Upper lobe of right lung (tissue), 1 donor: ENCODE measurements at places on chromosomes 16 and 17. TPM values are rescaled to one million over a fixed set of nuclear protein-coding genes. Genes with fewer than 3 reads are reported as not detected.

DNA sequence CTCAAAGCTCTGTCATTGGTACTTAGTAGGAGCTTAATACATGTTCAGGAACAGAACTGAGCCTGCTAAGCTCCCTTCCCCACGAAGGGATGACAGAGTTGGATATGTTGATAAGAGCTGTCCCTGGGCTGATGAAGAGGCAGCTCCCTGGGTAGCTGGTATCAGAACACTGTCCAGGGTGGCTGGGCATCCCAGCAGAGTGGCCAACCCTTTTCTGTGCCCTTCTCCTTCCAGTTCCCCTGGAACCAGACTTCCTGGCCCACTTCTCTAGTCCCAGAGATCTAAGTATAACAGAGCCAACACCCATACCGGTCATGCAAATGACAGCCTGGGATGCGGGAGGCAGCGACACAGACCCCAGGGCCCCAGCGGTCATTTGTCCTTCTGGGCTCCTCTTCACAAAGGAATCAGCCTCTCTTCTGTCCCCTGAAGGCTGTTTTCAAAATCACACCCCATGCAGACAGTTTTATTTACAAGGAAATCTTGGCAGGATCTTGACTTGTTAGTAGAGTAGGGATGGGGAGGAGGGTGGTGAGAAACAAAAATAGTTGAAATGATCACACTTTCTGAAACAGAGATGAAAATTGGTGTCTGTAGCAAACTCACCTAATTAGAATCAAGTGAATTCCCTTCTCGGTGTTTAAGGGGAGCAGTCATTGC lies 1.4 kb upstream of the RHBDL3 start:
- H3K4me1 ChIP-seq = peaks cover 12% of the 10 kb centered on the region
- no peaks in the 10 kb centered on the region for H3K36me3 ChIP-seq
- peaks cover 23% of the 10 kb centered on the region for H3K27me3 ChIP-seq
- H3K4me3 ChIP-seq = no peak overlapping the region

DNA sequence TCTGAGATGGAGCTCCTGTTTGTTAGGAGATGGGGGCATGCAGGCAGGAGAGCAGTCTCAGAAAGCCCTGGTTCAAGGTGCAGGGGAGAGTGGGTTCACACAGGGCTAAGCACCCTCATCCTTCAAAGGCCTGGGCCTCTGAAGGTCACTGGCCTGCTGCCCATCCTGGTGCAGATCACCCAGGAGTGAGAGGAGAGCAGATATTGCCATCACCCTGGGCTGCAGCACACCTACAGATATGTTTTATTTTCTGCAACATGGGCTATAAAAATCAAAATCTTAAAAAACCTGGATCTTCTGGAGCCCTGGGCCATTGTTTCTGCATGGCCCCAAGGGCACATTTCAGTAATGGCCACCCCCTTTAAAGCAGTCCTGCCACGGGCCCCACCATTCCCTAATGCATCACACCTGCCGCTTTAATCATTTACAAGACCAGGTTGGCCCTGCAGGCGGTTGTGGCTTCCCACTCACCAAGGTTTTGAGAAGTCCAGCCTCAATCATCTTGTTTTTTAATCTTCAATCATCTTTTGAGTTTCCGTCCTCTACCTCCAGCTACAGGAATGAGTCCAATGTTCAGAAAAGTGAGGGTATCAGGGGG lies 20.4 kb upstream of the NUP93 start:
- no peak overlapping the region for H3K4me3 ChIP-seq
- H3K27ac ChIP-seq = no peak overlapping the region
- H3K27me3 ChIP-seq = no peaks in the 10 kb centered on the region
- no peaks in the 10 kb centered on the region for H3K4me1 ChIP-seq
- no peaks in the 10 kb centered on the region for H3K36me3 ChIP-seq

DNA sequence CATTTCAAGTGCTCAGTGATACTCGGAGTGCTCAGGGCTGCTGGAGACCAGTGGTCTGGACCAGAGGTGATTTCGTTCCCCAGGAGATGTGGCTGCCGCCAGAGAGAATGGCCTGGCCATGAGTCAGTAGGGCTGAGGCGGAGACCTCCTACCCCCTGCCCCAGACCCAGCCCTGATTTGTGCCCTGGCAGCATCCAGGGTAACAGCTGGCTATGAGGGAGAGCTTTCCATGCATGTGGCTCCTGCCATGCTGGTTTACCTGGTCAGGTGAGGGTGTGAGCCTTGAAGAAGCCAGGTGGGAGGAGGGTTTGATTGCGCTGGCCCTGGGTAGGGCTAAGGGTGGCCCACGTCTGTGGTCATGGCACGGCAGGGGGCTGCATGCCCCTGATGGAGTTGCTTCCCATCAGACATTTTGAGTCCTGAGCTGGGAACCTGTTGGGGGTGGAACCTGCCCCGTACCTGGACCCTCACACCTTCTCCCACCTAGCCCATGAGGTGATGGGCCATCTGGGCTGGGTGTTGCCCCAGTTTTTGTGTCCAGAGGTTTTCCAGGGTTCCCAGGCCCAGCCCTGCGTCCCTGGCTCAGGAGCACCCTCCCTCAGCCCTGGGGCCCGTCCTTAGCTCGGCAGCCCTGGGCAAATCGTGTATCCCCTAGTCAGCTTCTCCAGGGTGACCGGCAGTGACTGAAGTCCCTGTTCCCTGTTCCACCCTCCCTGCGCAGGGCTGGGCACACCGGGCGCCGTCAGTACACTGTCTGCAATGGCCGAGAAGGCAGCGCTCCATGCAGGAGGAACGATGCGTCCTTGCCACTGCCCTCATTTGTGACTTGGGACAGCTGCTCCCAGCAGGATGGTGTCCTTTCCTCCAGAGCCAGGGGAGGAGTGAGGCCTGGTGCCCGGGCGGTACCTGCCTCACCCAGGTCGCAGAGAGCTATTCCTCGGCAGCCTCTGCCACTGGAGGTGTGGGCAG lies 9.0 kb upstream of the CSNK1D start:
- no peaks in the 10 kb centered on the region for H3K36me3 ChIP-seq
- H3K27ac ChIP-seq = no peak overlapping the region
- H3K4me1 ChIP-seq = peaks cover 27% of the 10 kb centered on the region
- no peak overlapping the region for H3K4me3 ChIP-seq
- no peaks in the 10 kb centered on the region for H3K27me3 ChIP-seq
- DNase-seq = peak; percentile 57

RTN4RL1 gene
- total RNA-seq = 4.3 TPM

- DNase-seq = no peak
- H3K36me3 ChIP-seq = no peaks in the 10 kb centered on the region
- peaks cover 1% of the 10 kb centered on the region for H3K4me1 ChIP-seq
- H3K27me3 ChIP-seq = no peaks in the 10 kb centered on the region
Observed at GRCh38 chr16:50718061-50718760, 23.7 kb upstream of the CYLD start.

DNA sequence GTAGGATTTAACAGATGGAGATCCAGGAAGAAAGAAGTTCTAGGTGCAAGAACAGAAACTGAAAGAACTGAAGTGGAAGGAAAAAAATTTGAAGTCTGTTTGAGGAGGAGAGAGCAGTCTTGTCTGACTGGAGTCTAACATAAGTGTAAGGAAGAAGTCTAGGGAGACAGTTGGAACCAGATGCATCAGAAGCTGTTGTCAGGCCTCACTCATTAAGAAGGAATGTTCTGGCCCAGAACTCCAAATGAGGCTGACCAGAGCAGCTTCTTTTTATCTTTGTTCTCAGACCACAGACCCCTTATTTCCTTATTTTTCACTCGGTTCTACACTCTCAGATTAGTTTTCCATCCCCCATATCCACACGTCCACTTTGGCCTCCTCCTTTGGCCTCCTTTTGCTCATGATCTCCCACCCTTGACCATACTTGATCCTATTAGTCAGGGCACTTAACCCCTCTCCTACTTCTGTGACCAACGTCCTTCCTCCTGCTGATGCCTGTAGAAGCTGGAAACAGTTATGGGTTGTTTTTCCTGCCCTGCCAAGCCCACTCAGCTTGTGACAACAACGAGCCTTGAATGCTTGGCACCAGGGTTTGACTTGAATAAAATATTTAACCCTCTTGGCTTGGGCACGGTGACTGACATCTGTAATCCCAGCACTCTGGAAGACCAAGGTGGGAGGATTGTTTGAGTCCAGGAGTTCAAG lies 7.0 kb upstream of the MYH2 start:
- DNase-seq = no peak
- H3K4me1 ChIP-seq = no peaks in the 10 kb centered on the region
- no peak overlapping the region for H3K4me3 ChIP-seq

ABCA6 gene
- total RNA-seq = 36.3 TPM

CACNG1 gene
- not detected for total RNA-seq

GRCh38 chr17:5182597-5183409 lies 8.9 kb downstream of the ZNF594 start:
- H3K4me3 ChIP-seq = no peak overlapping the region
- DNase-seq = no peak
- no peaks in the 10 kb centered on the region for H3K4me1 ChIP-seq
- H3K27me3 ChIP-seq = no peaks in the 10 kb centered on the region

PLCG2 gene
- total RNA-seq = 47.6 TPM

FBXO39 gene
- total RNA-seq = 0.49 TPM

- no peak overlapping the region for H3K4me3 ChIP-seq
- DNase-seq = no peak
- H3K27me3 ChIP-seq = no peaks in the 10 kb centered on the region
- H3K4me1 ChIP-seq = no peaks in the 10 kb centered on the region
- no peak overlapping the region for H3K27ac ChIP-seq
Observed at GRCh38 chr17:14730821-14731220, 429.9 kb downstream of the HS3ST3B1 start.

CHTF8 gene
- 97.3 TPM for total RNA-seq

DNA sequence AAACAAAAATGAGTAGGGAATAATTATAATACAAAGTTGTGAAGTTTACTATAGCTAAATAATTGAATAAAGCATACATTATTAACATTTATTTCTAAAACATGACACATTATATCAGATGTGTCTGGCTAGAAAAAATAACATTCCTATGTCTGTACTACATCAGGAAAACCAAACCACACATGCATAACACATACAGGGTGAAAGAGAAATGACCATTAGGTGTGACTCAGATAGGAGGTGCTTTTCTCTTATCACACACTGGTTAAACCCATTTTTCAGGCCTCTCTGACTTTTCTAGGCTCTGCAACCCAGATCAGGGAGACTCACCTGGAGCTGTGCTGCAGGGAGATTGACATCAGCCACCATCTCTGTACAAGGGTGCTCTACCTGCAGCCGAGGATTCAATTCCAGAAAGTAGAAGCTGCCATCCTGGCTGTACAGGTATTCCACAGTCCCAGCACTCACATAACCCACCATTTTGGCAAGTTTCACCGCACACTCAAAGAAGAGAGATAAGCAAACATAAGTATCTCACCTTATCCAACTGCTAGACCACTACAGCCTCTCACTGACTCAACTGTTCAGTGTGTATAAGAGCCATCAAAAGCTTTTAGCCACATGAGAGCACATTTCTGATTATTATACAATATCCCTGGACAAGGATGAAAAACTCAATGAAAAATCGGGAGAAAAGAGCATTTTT lies 116.6 kb upstream of the C17orf78 start:
- no peak overlapping the region for H3K4me3 ChIP-seq
- H3K27me3 ChIP-seq = no peaks in the 10 kb centered on the region
- H3K27ac ChIP-seq = no peak overlapping the region

GRCh38 chr16:29975134-29975538 lies 1.5 kb downstream of the TAOK2 start:
- H3K27ac ChIP-seq = peak overlapping the region; percentile 93
- H3K4me1 ChIP-seq = peaks cover 33% of the 10 kb centered on the region
- peaks cover 40% of the 10 kb centered on the region for H3K36me3 ChIP-seq
- H3K4me3 ChIP-seq = peak overlapping the region; percentile 99

DNA sequence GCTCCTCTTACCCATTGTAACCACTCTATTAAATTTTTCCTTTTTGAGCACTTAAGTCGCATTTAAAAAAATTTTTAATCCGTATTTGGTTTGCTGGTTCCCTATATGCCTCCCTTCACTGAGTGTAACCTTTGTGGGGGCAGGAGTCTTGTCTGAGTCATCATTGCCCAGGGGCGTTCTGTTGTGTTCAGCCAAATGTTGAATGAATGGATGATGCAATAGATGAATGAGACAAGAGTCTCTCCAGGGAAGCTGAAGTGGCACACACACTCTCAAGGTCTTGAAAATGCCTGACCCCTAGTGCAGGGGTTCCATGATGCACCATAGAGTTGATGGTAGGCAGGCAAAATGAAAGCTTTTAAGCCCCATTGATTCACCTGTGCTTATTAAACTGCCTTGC lies 123.0 kb upstream of the RBFOX1 start:
- H3K4me3 ChIP-seq = no peak overlapping the region
- H3K27me3 ChIP-seq = no peaks in the 10 kb centered on the region
- no peak for DNase-seq
- no peak overlapping the region for H3K27ac ChIP-seq
- no peaks in the 10 kb centered on the region for H3K4me1 ChIP-seq

AGRP gene
- 4.9 TPM for total RNA-seq

CA5A gene
- not detected for total RNA-seq

- H3K27ac ChIP-seq = no peak overlapping the region
- no peaks in the 10 kb centered on the region for H3K36me3 ChIP-seq
- no peak overlapping the region for H3K4me3 ChIP-seq
- H3K4me1 ChIP-seq = peaks cover 9% of the 10 kb centered on the region
- no peaks in the 10 kb centered on the region for H3K27me3 ChIP-seq
Observed at GRCh38 chr16:48408688-48409087, 23.5 kb upstream of the SIAH1 start.

SMIM36 gene
- not detected for total RNA-seq

DPEP3 gene
- total RNA-seq = not detected

GRCh38 chr17:1123921-1124715 lies 55.7 kb downstream of the ABR start:
- peaks cover 18% of the 10 kb centered on the region for H3K4me1 ChIP-seq
- H3K36me3 ChIP-seq = no peaks in the 10 kb centered on the region
- no peak overlapping the region for H3K27ac ChIP-seq
- no peak overlapping the region for H3K4me3 ChIP-seq
- DNase-seq = no peak
- no peaks in the 10 kb centered on the region for H3K27me3 ChIP-seq

- H3K27me3 ChIP-seq = no peaks in the 10 kb centered on the region
- no peak overlapping the region for H3K4me3 ChIP-seq
- H3K4me1 ChIP-seq = peaks cover 10% of the 10 kb centered on the region
Observed at GRCh38 chr17:27386206-27387075, 69.8 kb upstream of the KSR1 start.

DNA sequence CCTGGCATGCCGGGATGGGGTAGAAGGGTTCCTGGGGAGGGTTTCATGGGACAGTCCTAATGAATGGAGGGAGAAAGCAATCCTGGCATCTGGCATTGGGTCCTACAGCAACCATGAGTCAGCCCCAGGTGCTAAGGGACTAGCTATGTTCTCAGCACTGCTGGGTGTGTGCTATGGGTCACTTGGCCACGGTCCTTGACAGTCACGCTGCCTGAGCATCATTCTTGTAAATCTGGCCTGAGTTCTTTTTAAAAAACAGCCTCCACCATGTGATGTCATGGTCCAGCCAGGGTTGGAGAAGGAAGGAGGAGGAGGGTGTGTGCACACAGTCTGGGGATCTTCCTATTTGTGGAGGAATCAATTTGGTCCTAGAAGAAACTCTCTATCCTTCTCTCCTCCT lies 6.2 kb upstream of the RAMP2 start:
- no peaks in the 10 kb centered on the region for H3K36me3 ChIP-seq
- no peaks in the 10 kb centered on the region for H3K27me3 ChIP-seq
- H3K4me3 ChIP-seq = no peak overlapping the region
- H3K27ac ChIP-seq = no peak overlapping the region
- DNase-seq = no peak
